ENCODE measurements at places on chromosomes 2 and 18. TPM values are rescaled to one million over a fixed set of nuclear protein-coding genes. Genes with fewer than 3 reads are reported as not detected.

The ANKRD62 gene
- not detected for total RNA-seq

The TMEM247 gene
- total RNA-seq, result not detected

The SF3B6 gene
- 94.9 TPM for total RNA-seq

The LIPG gene
- total RNA-seq, result 32.1 TPM

The LRP1B gene
- total RNA-seq, result 2.1 TPM

The PPP1R1C gene
- total RNA-seq, result 1.7 TPM

The ZNF396 gene
- 3.9 TPM for total RNA-seq
